Lung (tissue), 17 donors: ENCODE measurements at places on chromosomes 4 and X. TPM values are rescaled to one million over a fixed set of nuclear protein-coding genes. Genes with fewer than 3 reads are reported as not detected.

DNA sequence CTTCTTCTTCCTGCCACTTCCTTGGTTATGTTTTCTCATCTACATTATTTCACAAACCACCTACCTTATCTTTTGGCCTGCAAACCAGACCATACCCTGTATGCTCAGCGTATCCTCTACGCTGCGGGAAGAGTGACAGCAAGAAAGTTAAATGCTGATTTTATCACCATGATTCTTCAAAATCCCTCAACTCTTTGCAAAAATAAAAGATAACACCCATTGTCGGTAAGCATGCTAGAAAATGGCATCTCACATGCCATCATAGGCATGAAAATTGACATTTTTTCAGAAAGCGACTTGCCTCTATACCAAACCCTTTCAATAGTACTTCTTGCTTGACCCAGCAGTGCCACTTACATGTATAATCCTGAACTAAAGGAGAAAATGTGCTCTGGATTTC is 102.0 kb downstream of the HPGD start:
- peaks cover 7% of the 10 kb centered on the region for H3K4me1 ChIP-seq
- DNase-seq: no peak
- H3K36me3 ChIP-seq: no peaks in the 10 kb centered on the region

- no peak for DNase-seq
- no peak overlapping the region for H3K4me3 ChIP-seq
- H3K27me3 ChIP-seq: peaks cover 6% of the 10 kb centered on the region
Observed at GRCh38 chr4:17203797-17204196, 305.4 kb upstream of the LDB2 start.

The AASDH gene
- total RNA-seq: 23.4 TPM

DNA sequence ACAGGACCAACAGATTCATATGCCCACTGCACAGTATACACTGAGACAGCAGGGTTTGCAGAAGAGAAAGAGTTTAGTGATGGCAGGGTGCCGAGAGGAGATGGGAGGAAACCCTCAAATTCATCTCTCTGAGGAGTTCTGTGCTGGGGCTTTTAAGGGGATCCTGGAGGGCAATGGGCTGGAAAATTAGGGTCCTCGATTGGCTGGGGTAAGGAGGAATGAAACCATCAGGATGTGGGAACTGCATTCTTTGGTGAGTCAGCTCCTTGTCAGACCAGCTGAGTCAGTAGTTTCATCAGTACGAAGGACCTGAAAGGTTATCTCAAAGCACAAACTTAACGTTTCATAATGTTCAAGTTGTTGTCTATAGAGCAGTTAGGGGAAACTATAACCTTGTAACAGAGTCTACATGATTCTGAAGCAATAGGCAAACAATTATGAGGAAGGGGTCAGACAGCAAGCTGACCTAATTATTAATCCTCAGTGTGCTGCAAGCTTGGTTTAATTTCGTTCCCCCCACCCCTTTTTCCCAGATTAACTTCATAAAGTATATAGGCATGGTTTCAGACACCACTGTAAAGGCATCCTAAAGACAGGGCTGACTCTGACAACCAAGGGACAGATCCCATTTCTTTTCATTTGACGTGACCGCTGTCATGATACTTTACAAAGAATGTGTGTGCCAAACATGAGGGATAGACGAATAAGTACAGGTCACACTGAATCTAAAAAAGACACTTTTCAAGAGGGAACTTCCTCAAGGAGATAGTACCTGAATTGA is 1.5 kb upstream of the MSMO1 start:
- no peaks in the 10 kb centered on the region for H3K36me3 ChIP-seq
- H3K4me1 ChIP-seq: peaks cover 14% of the 10 kb centered on the region
- H3K4me3 ChIP-seq: no peak overlapping the region
- H3K27me3 ChIP-seq: no peaks in the 10 kb centered on the region
